ENCODE measurements at places on chromosomes 13 and 19. TPM values are rescaled to one million over a fixed set of nuclear protein-coding genes. Genes with fewer than 3 reads are reported as not detected.

Gene TTC9B
- total RNA-seq = not detected

Gene PLK5
- not detected for total RNA-seq

Gene HRC
- 2.2 TPM for total RNA-seq

Gene NAPSA
- total RNA-seq = 1,895 TPM

DNA sequence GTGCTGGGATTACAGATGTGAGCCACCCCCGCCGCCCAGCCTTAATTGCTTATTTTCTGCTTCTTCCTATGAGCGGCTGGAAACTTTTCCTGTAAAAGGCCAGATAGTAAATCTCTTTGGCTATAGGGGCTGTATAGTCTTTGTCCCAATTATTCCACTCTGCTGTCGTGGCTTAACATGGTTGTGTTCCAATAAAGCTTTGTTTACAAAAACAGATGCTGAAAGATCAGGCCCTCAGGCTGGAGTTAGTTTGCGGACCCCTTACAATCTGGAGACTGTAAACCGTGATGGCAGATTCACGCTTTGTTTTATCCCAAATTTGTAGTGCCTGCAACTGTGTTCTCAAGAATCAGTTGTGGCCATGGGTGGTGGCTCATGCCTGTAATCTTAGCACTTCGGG lies 10.7 kb downstream of the KCNC3 start:
- peaks cover 19% of the 10 kb centered on the region for H3K27me3 ChIP-seq
- no peak overlapping the region for H3K27ac ChIP-seq
- peak; percentile 12 for DNase-seq
- H3K36me3 ChIP-seq = no peaks in the 10 kb centered on the region

- DNase-seq = no peak
- H3K4me3 ChIP-seq = no peak overlapping the region
- peaks cover 9% of the 10 kb centered on the region for H3K4me1 ChIP-seq
- no peaks in the 10 kb centered on the region for H3K27me3 ChIP-seq
- H3K36me3 ChIP-seq = no peaks in the 10 kb centered on the region
Measured at GRCh38 chr13:51520524-51520923, 63.7 kb upstream of the WDFY2 start.

- H3K4me1 ChIP-seq = peaks cover 3% of the 10 kb centered on the region
- H3K27me3 ChIP-seq = no peaks in the 10 kb centered on the region
- H3K4me3 ChIP-seq = no peak overlapping the region
- H3K36me3 ChIP-seq = no peaks in the 10 kb centered on the region
- H3K27ac ChIP-seq = no peak overlapping the region
- no peak for DNase-seq
Measured at GRCh38 chr19:38803543-38803942, 9.2 kb downstream of the LGALS4 start.

- no peaks in the 10 kb centered on the region for H3K27me3 ChIP-seq
- no peak overlapping the region for H3K27ac ChIP-seq
- H3K4me1 ChIP-seq = peaks cover 3% of the 10 kb centered on the region
Measured at GRCh38 chr19:44653977-44654774, 10.5 kb downstream of the PVR start.

- DNase-seq = peak; percentile 76
- H3K4me1 ChIP-seq = peaks cover 9% of the 10 kb centered on the region
- H3K4me3 ChIP-seq = peak overlapping the region; percentile 67
- H3K27ac ChIP-seq = peak overlapping the region; percentile 84
Measured at GRCh38 chr13:20128459-20128931, 32.4 kb downstream of the GJA3 start.

GRCh38 chr13:36528105-36528504 lies 95.8 kb downstream of the CCNA1 start:
- H3K27me3 ChIP-seq = no peaks in the 10 kb centered on the region
- H3K36me3 ChIP-seq = no peaks in the 10 kb centered on the region
- no peak overlapping the region for H3K4me3 ChIP-seq
- no peak overlapping the region for H3K27ac ChIP-seq
- DNase-seq = no peak
- peaks cover 4% of the 10 kb centered on the region for H3K4me1 ChIP-seq

DNA sequence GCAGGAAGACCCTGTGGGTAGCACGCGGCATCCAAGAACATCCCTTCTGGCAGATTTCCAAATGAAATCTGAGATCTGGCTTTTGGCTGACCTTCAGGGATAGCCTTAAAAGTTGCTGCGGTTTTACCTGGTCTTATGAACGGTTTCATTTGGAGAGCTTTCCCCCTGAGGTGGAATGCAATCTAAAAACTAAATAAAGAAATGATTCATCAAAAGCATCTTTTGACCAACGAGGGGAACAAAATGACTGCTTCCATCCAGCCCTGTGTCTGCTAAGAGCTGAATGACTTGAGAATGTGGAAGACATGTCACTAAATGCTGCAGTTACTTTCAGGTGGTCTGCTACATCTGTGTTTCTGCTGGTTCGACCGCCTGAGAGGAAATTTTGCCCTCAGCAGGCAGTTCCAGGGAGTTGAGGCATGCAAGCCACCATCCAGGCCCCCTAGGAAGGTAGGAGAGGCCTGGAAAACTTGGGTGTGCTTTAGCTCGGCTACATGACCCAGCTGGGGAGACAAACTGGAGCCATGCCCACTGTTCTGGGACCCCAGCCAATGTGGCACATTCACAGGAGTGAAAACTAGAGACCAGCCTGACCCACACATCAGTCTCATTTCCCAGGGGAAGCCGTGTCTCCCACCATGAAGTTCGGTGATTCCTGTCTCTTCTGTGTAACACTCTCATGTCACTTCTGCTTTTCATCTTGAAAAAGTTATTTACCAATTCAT lies 175.1 kb upstream of the KL start:
- no peak for DNase-seq
- H3K4me3 ChIP-seq = no peak overlapping the region
- H3K36me3 ChIP-seq = no peaks in the 10 kb centered on the region
- no peak overlapping the region for H3K27ac ChIP-seq

DNA sequence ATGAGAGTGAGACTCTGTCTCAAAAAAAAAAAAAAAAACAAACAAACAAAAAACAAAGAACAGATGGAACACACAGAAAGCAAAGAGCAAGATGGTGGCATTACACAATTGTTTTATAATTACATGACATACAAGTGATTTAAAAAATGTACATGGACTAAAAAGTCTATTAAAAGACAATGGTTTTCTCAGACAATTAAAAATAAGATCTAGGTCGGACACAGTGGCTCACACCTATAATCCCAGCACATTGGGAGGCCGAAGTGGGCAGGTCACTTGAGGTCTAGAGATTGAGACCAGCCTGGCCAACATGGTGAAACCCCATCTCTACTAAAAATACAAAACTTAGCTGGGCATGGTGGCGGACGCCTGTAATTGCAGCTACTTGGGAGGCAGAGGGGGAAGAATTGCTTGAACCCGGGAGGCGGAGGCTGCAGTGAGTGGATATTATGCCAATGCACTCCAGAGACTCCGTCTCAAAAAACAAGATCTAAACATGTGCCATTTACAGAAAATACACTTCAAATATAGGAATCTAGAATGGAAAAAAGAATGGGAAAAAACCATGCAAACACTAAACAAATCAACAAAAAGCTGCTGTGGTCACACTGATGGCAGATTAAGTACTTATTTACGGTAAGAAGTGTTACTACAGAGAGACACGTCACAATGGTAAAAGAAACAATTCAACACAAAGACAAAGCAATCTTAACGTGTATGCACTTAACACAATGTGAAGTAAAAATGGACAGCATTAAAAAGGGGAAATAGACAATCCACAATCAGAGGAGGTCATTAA lies 26.7 kb downstream of the MIER2 start:
- H3K27ac ChIP-seq = no peak overlapping the region
- H3K27me3 ChIP-seq = no peaks in the 10 kb centered on the region
- DNase-seq = no peak
- peaks cover 50% of the 10 kb centered on the region for H3K36me3 ChIP-seq

DNA sequence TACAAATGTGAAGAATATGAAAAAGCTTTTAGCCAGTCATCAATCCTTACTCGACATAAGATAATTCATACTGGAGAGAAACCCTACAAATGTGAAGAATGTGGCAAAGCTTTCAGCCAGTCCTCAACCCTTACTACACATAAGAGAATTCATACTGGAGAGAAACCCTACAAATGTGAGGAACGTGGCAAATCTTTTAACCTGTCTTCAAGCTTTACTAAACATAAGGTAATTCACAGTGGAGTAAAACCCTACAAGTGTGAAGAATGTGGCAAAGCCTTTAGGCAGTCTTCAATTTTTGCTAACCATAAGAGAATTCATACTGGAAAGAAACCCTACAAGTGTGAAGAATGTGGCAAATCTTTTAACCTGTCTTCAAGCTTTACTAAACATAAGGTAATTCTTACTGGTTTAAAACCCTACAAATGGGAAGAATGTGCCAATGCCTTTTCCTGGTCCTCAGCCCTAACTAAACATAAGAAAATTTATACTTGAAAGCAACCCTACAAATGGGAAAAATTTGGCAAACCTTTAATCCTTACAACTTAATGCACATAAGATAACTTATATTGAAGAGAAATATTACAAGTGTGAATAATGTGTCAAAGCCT lies 74.1 kb upstream of the ZNF681 start:
- H3K4me1 ChIP-seq = no peaks in the 10 kb centered on the region
- H3K36me3 ChIP-seq = no peaks in the 10 kb centered on the region
- no peak for DNase-seq
- no peak overlapping the region for H3K27ac ChIP-seq
- H3K4me3 ChIP-seq = no peak overlapping the region

GRCh38 chr13:75818179-75818967 lies 182.2 kb downstream of the LMO7 start:
- H3K27ac ChIP-seq = no peak overlapping the region
- H3K4me3 ChIP-seq = no peak overlapping the region
- H3K36me3 ChIP-seq = peaks cover 47% of the 10 kb centered on the region
- H3K27me3 ChIP-seq = no peaks in the 10 kb centered on the region
- H3K4me1 ChIP-seq = no peaks in the 10 kb centered on the region
- DNase-seq = no peak

- H3K4me1 ChIP-seq = peaks cover 12% of the 10 kb centered on the region
- H3K36me3 ChIP-seq = peaks cover 42% of the 10 kb centered on the region
- H3K27ac ChIP-seq = no peak overlapping the region
- no peak overlapping the region for H3K4me3 ChIP-seq
- H3K27me3 ChIP-seq = no peaks in the 10 kb centered on the region
Measured at GRCh38 chr19:50030937-50031336, 5.1 kb downstream of the ZNF473 start.

GRCh38 chr19:48752496-48753365 lies at the start of gene FUT1:
Gene FUT1, minus strand, starts transcription at chr19:48752641. Its CDS starts 1,360 bp downstream, at chr19:48751281.
- DNase-seq = peak; percentile 90
- peaks cover 19% of the 10 kb centered on the region for H3K27me3 ChIP-seq
- peak within 1 kb of the TSS; percentile 63 for H3K27ac ChIP-seq
- peak within 1 kb of the TSS; percentile 56 for H3K4me3 ChIP-seq
- no peaks in the 10 kb centered on the region for H3K36me3 ChIP-seq
- H3K4me1 ChIP-seq = peaks cover 18% of the 10 kb centered on the region

DNA sequence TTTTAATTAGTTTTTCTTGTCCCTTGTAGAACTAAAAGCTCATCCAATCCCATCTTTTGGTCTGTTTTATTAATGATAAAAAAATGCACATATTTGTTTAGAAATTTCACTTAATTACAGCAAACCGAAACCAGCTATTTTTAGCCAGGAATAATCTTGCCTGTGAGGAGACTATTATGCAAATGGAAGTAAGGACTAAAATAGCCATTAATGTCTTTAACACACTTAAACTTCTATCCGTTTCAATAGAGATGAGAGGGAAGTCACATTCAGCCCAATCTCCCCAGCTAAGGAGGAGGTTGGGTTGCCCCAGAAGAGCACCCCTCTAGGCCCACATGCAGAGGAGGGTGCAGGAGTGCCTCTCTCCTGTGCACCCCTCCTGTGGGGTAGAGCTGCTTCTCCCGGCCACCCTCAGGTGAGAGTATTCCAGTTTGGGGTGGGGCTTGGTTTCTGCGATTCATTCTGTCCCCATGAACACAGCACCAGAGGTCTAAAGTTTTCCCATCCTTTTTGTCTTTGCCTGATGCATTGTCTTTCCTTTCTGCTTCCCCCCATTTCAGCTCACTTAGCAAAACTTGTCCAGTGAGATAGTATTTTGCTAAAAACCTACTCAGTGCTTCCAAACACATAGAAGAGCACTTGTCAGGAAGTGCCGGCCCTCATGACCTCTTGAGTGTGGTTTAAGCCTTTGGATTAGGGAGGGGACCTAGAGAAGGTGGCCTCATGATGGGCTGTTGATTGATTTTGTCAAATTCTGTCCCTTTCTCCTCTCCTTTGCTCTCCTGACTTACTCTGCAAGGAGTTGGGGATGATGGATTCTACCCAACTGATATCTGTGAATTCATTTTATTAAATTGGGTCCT lies 28.2 kb downstream of the FGF9 start:
- H3K27me3 ChIP-seq = no peaks in the 10 kb centered on the region
- H3K4me1 ChIP-seq = no peaks in the 10 kb centered on the region
- H3K4me3 ChIP-seq = no peak overlapping the region
- DNase-seq = no peak

GRCh38 chr13:41060724-41061074 lies 610 bp upstream of the WBP4 start:
- peaks cover 3% of the 10 kb centered on the region for H3K36me3 ChIP-seq
- peak overlapping the region; percentile 81 for H3K4me3 ChIP-seq
- H3K27ac ChIP-seq = peak overlapping the region; percentile 97
- DNase-seq = peak; percentile 95

DNA sequence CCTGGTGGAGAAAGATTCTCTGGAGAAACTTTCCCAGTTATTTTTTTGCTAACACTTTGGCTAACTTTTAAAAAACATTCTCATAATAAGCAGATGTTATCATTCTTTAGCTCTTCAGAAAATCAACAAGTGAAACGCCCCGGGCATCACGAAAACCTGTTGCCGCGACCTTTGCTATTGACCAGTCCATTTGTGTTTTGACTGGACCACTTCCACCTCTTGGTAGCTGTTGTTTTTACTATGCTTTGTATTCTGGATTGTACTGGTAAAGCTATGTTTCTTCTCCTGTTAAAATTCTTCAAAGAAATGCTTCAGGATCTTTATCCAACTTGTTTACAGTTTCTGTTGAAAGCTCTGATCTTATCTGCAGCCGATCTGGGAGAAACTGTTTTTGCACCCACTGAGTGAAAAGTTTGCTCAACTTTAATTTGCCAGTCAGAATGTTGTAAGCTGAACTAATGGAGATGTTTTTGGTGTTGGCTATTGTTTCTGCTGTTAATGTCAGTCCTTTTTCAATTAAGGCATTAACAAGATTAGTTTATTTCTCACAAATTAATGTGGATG lies 23.3 kb downstream of the UFM1 start:
- H3K4me3 ChIP-seq = no peak overlapping the region
- DNase-seq = no peak
- no peaks in the 10 kb centered on the region for H3K27me3 ChIP-seq
- H3K36me3 ChIP-seq = no peaks in the 10 kb centered on the region
- H3K4me1 ChIP-seq = no peaks in the 10 kb centered on the region
- no peak overlapping the region for H3K27ac ChIP-seq

DNA sequence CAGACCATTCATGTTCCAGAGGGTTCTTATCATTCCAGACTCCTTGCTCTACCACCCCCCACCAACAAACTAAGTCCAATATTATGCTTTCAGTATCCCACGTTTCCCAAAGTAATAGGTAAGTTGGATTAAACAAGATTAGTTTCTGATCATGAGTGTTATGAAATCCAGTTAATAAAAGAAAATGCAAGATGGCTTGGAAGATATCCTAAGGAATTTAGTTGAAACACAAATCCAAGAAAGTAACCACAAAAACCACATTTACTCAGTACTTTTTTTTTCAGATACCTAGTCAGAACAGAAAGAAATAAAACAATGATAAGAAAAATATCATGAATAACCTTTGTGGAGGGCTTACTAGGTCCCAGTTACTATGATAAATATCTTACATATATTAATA lies 119.4 kb upstream of the MIR17HG start:
- DNase-seq = no peak
- H3K4me1 ChIP-seq = no peaks in the 10 kb centered on the region
- no peaks in the 10 kb centered on the region for H3K36me3 ChIP-seq
- H3K27ac ChIP-seq = no peak overlapping the region
- no peak overlapping the region for H3K4me3 ChIP-seq
- no peaks in the 10 kb centered on the region for H3K27me3 ChIP-seq

Data from upper lobe of right lung (tissue), 1 donor.